Fibroblast of mammary gland (primary cell): ENCODE measurements at places on chromosomes 3 and 15.

GRCh38 chr3:24349367-24350019 lies 145.2 kb downstream of the THRB start:
- DNase-seq = no peak

DNA sequence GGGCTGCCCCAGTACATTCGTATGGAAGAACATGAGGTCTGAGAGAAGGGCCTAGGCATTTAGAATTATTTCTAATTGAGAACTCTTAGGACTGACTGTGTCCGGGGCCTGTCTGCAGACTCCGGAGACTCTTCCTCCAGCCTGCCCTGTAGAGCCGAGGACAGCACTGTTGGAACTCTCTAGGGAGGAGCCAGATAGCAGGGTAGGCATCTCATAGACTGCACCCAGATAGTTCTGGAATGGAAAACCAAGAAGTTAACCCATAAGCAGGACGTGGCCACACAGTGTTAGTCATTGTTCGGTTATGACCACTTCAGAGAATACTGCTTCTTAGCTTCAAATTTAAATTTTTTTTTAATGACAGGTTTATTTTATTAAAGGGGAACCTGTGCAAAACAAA lies 59.5 kb downstream of the SNRK start:
- peak; percentile 38 for DNase-seq

GRCh38 chr3:146342989-146343388 lies 92.1 kb upstream of the PLSCR4 start:
- peak; percentile 81 for DNase-seq

DNA sequence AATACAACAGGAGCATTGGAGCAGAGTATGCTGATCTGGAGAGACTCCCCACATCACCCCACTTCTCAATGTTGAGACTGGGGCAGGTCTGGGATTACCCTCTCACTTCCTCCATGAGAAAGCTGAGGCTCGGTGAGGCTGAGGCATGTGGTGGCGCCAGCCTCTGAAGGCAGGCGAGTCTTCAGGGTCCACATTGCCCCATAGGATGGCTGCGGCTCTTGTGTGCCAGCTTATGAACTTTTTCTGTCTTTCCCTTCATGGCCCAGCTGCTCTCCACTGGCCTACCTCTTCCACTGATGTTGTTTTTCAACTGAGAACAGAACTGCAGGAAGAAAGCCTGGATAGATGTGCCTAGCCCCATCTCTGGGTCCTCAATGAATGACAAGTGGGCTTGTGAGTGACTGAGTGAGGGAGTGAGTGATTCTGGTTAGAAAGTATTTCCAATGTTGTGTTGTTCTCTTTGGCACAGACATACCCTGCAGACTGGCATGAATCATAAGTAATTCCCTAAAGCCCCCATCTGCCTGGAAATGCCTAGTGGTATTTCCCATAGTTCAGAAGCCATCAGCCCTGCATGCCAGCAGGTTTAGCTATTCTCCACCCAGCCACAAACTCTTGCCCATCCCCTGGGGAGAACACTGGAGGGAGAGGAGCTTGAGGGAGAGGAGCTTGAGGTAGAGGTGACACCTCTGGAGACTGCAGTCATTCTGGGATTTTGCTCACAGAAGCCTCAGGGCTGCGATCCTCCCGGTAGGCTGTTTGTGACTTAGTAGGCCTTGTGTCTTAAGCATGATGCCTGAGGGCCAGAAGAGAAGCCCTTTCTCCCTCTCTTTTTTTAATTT lies 56.9 kb downstream of the AMOTL2 start:
- DNase-seq = peak; percentile 73
